ENCODE measurements at places on chromosomes 1 and 21. TPM values are rescaled to one million over a fixed set of nuclear protein-coding genes. Genes with fewer than 3 reads are reported as not detected.

Gene TDRD5
- 0.13 TPM for polyA plus RNA-seq

Gene CHIA
- not detected for polyA plus RNA-seq

Gene MYBPH
- polyA plus RNA-seq: not detected

Gene BLACAT1
- 0.03 TPM for polyA plus RNA-seq

Gene S100A2
- polyA plus RNA-seq: 91.2 TPM

Gene TMEM125
- polyA plus RNA-seq: 0.47 TPM

Gene TMPRSS3
- not detected for polyA plus RNA-seq

Gene C1orf94
- polyA plus RNA-seq: not detected

Gene FTCD
- 0.75 TPM for polyA plus RNA-seq

Gene NUF2
- polyA plus RNA-seq: 0.48 TPM

Gene HSD3B2
- polyA plus RNA-seq: not detected

Gene CAMK1G
- polyA plus RNA-seq: 0.11 TPM

GRCh38 chr21:31395268-31395667 lies 51.2 kb upstream of the TIAM1 start:
- no peak for DNase-seq

- no peak for DNase-seq
Observed at GRCh38 chr1:18855573-18855972, 3.9 kb downstream of the TAS1R2 start.

DNA sequence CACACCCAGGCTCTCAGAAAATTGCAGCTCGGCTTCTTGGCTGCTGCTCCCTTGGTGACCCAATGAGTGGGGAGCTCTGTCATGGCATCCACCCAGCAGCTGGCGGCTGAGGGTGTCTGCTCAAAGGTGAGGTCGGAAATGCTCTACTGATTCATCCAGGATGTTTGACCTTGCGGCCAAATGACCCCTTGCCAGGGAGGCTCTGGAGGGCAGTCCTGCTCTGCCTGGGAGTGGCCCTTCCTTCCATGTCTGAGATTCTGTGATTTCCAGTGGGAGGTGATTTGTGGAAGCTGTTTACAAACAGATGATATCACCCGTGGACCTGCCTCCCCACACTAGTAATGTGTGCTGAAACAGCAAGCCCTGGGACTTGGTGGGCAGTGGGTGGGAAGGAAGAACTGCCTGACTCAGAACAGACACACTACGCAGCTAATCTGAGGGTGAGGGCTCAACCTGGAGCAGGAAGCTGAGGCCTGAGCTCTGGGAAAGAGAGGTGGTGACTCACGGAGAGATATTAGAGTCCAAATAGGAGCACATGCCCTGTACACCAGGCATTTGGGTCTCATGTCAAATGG lies 3.0 kb downstream of the CRCT1 start:
- DNase-seq: no peak

- no peak for DNase-seq
Observed at GRCh38 chr1:47561523-47562007, 123.7 kb downstream of the FOXD2 start.

- no peak for DNase-seq
Observed at GRCh38 chr1:171266930-171267329, 18.6 kb downstream of the FMO1 start.

DNA sequence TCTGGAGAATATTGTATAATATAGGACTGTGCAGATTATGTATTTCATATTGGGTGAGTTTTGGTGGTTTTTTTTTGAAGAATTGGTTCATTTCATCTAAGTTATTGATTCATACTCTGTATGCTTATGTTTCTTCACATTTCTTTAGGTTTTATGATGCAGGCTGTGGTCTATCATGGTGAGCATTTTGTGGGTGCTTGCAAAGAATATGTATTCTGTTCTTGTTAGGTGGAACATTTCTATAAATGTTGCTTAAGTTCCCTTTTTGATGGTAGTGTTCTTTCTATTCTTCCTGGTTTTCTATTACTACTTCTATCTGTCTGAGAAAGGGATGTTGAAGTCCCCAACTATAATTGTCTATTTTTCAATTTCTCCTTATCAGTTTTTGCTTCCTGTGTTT lies 42.6 kb downstream of the PKN2 start:
- DNase-seq: no peak

DNA sequence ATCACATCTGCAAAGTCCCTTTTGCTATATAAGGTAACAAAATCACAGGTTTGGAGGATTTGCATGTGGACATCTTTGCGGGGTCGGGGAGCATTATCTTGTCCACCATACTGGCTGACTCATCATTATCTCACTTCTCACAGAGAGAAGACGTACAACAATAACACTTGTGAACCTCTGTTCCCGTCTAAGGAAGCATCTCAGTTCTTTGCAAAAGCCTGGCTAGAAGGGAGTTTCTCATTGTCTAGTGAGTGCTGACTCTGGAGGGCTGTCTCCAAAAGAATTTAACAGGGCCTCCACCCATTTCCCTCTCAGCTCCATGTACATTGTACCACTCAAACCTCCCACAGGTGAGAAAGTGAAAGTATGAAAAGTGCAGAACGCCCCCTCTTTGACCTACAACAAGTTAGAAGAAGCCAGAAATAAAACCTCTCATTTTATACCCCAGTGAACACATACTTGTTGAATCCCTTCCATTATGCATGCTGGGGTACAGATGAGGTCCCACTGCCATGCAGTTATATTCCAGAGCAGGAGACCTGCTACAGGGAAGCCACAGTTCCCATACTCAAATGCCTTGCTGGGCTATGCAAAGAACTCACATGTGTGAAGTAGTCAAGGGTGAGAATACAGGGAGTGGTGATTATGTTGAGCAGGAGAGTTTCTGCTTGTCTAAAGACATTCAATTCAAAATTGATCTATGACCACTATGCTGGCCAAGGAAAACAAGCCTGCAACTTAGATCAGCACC lies 121.7 kb upstream of the PRDX6 start:
- no peak for DNase-seq

GRCh38 chr1:29739176-29739575 lies 502.9 kb downstream of the PTPRU start:
- DNase-seq: no peak

DNA sequence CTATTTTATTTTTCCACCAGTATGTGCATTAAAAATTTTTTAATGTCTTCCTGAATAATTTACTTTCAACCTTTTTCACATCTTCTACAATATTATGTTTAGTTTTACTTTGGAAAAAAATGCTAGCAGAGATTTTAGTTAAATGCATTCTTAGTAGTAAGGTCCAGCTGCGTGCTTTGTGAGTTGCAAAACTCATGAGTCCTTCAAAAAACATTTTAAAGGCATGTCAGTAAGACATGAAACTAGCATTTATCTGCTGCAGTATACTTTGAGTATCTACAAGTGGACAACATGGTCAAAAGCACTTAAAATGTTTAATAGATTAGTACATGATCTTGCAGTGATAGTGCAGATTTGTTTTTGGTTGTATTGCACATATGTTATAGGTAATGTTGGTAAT lies 139.0 kb downstream of the HS2ST1 start:
- no peak for DNase-seq

- no peak for DNase-seq
Observed at GRCh38 chr1:53274026-53274425, 35.7 kb upstream of the MAGOH start.

DNA sequence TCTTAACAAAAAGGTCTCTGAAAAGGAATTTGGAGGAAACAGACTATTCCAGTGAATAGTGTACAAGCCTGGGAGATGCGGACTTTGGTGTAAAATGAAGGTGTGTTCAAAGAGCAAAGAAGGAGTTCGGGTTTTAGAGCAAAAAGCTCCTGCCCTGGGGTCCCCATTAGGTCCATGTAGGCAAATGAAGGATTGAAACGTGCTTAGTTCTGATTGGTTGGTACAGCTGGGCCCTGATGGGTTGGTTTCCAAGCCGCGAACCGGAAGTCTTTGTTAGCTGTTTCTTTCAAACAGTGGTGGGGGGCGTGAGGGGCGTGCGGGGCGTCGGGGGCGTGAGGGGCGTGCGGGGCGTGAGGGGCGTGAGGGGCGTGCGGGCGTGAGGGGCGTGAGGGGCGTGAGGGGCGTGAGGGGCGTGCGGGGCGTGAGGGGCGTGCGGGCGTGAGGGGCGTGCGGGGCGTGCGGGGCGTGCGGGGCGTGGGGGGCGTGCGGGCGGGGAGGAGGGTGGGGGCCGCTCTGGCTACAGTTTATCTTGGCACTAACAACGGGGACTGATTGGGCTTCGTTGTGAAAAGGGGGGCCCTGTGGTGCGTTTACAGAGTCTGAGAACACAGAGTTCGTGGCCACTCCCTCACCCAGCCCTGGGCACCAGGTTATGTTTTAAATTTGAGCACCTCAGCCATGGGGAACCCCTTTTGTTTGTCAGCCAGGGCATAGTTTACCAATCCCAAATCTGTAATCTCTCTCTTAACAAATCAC lies 29.4 kb downstream of the LRRC3 start:
- DNase-seq: no peak

- DNase-seq: no peak
Observed at GRCh38 chr1:167289966-167290365, 69.3 kb downstream of the POU2F1 start.

DNA sequence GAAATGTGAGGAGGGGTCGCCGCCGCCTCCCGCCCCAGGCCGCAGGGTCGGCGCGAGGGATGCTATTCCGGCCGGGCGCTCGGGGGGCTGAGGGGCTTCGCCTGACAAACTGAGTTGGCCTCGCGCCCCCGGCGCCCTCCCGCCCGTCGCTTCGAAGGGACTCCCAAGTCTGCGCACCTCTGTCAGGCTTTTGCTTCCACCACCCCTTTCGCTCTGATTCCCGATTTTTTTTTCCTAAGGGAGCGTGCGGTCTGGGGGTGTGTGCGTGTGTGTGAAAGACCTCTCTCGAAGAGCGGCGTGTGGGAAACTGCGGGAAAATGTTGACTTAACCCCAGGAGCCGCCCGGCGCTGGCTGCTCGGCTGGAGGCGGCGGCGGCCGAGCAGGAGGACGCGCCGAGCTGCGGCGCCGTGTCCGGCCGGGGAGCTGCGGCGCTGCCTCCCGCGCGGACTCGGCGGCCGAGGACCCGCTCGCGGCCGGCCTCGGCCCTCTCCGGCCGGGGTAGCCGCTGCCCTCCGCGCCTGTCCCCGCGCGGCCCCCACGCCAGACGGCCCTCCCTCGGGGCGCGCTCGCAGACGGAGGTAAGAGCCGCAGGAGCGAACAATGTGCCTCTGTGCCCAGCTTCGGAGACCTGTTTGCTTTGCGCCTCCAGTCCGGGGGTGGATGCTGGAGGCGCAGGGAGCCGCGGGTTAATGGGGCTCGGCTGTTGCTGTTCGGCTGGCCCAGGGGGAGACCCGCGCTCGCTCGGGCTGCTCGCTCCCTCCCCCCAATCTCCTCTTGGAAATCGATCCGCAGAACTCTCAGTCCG lies 1.1 kb downstream of the ADGRL2 start:
- no peak for DNase-seq

DNA sequence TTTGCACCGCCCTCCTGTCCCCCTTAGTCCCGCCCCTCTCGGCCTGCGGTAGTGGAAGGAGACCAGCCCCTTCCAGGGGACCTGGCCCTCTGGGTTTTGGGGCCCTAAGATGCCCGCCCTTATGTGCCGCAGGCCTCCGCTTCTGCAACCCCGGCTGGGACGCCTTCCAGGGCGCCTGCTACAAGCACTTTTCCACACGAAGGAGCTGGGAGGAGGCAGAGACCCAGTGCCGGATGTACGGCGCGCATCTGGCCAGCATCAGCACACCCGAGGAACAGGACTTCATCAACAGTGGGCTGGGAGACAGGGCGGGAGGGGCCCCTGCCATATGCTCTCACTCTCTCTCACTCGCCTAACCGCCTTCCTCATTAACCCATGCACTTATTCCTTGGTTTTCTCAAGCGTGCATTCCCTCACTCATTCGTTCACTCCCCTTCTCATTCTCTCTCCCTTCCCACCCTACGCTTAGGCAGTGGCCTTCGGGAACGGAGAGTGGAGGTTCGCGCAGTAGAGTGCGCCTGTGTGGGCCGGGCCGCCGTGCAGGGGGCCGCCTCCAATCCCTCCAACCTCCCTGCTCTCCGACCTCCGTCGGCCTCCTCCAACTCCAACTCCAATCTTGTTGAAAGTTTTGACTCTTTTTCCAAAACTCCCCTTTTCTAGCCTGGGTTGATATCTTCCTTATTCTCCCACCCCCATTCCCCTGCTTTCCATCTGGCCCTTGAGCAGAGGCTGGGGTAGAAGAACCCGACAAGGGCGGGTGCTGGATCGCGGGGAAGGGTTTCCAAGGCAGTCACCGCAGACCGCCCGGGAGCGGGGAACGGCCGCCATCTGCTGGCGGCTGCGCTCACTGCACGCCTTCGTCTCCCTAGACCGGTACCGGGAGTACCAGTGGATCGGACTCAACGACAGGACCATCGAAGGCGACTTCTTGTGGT lies 15.2 kb downstream of the BCAN start:
- no peak for DNase-seq

DNA sequence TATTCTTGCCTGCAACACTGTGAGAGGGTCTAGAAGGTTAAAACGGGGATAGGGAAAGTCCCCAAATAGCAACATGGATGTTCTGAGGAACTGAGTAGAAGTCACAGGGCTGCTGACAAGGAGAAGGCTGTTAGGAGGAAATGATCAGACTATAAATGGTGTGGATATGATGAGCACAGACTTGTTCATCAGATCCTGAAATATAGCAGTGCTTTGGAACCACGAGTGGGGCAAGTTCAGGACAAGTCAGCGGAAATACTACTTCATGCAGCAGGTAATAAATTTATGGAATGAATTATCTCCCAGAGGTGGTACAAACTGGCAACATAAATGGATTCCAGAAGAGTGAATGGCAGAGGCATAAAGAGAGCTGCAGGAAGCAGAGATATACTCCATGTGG lies 3.2 kb upstream of the KIAA0040 start:
- no peak for DNase-seq

- no peak for DNase-seq
Observed at GRCh38 chr1:115755456-115756370, 12.8 kb downstream of the CASQ2 start.

DNA sequence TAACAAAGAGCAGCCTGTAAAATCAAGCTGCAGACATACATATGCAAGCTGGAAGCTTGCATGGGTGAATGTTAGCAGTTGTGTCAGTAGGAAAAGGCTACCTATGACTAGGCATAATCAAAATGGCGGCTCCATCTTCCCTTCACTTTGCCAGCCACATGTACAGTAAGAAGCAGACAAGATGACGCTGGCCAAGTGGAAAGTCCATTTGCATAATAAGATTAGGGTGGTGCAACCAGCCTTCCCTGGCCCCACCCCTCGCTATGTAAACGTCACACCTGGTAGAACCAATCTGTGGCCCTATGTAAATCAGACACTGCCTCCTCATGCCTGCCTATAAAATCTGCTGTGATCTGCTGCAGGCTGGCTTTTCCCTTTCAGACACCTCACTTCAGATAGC lies 171.9 kb upstream of the USP25 start:
- no peak for DNase-seq

- no peak for DNase-seq
Observed at GRCh38 chr21:45822429-45823099, 159.0 kb upstream of the COL6A1 start.

- no peak for DNase-seq
Observed at GRCh38 chr1:111116496-111116895, 23.4 kb downstream of the DRAM2 start.

Measured in urinary bladder (tissue), 4 donors.